ENCODE measurements at places on chromosomes 6 and 20.
A peak's percentile ranks its signal among the peaks of the same experiment; 100 is the strongest.

GRCh38 chr6:28953039-28953584 is 29.3 kb upstream of the TRIM27 start:
- peak; percentile 78 for DNase-seq

DNA sequence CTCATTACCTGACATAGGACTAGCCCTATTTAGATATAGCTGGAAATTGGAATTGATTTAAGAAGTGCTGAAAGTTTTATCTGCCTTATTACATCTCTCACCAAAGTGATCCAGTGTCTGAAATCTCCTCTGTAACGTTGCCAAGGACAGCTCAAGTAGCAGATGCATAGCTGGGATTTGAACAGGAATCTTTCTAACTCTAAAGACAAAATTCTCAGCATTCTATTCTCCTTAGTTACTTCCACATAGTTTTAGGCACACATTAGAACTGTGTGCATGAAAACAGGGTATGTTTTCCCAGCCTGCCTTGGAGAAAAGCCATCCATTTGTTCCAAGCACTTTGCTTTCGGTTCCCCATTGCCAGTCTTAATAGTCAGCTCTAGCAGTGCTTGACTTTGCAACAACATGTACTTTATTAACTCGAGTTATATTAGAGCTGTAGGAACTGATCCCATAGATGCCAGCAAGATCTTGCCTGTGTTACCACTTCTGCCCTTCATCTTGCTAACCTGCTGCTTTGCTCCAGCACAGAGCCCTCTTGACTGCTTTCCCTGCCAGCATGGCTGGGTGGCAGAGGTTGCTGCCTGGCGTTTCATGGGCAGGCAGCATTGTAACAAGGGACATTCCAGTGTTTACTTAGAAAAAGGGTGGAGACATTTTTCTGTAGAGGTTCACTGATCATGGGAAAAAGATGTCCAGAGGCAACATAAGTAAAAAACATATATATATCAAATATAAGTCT is 56.1 kb upstream of the STMND1 start:
- DNase-seq = peak; percentile 86

DNA sequence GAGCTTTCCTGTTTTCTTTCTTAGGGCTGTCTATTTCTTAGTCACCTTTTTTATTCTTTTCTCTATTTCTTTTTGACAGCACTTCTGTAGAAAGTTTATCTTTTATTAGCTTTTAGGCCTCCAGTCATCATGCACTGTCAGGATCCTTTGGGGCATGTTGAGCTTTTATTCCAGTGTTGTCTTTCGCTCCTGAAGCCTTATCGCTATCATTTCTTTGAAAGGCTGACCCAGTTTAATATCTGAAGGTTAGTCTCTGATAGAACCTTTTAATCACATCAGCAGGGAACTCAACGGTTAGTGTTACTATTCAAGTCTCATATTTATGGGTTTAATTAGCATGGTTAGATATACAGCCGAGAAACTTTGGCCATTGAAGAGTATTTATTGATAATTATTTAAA is 745.9 kb downstream of the TBC1D32 start:
- no peak for DNase-seq

GRCh38 chr6:55994531-55994930 is 119.1 kb upstream of the BMP5 start:
- no peak for DNase-seq

GRCh38 chr20:7470912-7471311 is 469.3 kb downstream of the HAO1 start:
- no peak for DNase-seq

DNA sequence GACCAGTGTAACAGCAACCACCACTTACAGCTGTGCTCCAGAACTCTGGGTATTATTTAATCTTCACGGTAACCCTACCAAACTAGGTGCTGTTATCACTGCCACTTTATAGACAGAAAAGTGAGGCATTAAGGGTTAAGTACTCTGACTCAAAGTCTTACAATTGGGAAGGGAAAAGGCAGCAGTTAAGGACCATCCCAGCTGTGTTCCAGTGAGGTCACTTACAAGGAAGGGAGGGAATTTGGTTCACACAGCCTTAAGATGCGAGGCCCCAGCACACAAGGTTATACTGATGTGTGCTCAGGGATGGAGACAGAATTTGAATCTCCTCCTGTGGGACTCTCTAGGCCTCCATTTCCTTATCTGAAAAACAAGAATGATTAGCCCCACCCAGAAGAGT is 46.7 kb downstream of the TRERF1 start:
- DNase-seq = peak; percentile 55

DNA sequence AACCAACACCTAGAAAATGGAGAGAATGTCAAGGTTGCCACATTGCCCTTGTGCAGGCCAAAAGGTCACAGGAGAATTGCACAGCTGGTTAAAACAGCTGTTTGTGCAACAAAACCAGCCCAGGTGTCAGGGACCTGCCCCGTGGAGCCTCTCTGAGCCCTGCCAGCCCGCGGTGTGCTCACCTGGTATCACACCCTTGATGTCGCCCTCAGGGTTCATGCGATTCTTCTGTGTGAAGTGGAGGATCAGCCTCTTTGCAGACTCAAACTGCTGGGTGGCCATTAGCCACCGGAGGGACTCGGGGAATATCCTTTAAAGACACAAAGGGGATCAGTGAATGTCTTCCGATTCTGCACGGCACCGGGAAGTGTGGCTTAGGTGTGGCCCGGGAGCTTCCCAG is 39.2 kb downstream of the PSMG4 start:
- DNase-seq = no peak

DNA sequence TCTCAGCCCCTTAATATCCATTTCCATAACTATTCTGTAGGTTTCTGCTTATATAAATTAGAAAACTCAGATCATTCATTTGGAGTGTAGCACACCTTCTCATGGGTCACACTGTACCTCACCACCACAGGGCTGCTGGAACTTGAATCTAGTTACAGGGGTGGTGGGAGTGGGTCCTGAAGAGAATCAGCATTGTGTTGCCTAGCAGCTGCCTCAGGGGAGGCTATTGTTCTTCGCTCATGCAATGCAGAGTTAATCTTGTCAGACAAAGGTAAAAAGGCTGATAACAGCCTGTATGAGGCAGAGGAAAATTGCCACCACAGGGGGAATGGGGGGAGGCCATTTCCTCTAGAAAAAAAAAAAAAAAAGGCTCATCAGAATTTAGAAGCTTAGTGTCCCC is 496.0 kb upstream of the ADGRB3 start:
- DNase-seq = no peak

DNA sequence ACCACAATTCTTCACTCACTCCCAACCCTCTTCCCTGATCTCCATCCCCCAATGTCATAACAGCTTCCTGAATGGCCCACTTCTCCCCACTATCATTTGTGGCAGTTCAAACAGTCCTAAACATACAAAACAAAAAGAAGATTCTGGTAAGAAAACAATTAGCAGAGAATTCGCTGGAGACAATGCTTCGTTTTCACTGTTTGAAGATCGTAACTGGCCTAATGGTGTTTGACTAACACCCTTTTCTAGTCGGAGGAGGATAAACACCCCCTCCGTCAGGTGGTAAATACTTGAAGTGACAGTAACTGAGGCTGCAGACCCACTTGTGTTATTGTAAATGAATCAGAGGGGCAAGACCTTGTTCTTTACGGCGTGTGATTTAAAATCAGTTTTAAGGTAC is 3.8 kb downstream of the EYA2 start:
- DNase-seq = no peak

GRCh38 chr6:10659699-10660348 is 34.6 kb downstream of the C6orf52 start:
- DNase-seq = peak; percentile 4

- DNase-seq = no peak
Observed at GRCh38 chr6:44216677-44217331, at the start of gene MYMX. Gene MYMX (plus strand): TSS chr6:44216926. CDS start chr6:44217472, 546 bp downstream.

- no peak for DNase-seq
Observed at GRCh38 chr6:100482698-100483097, 18.0 kb upstream of the SIM1 start.

Measured in fibroblast of skin of scalp (primary cell).